Stimulated activated naive CD4-positive, alpha-beta T cell treated with Interleukin-2 at 50 U/mL for 16 hours (primary cell): ENCODE measurements at places on chromosomes 1 and 21.
A peak's percentile ranks its signal among the peaks of the same experiment; 100 is the strongest.

- DNase-seq = no peak
Observed at GRCh38 chr1:39406533-39407450, 84.6 kb upstream of the BMP8A start.

GRCh38 chr1:177256153-177257075 lies 85.7 kb downstream of the BRINP2 start:
- no peak for DNase-seq

GRCh38 chr1:56477164-56478111 lies 101.9 kb downstream of the PLPP3 start:
- DNase-seq = no peak

DNA sequence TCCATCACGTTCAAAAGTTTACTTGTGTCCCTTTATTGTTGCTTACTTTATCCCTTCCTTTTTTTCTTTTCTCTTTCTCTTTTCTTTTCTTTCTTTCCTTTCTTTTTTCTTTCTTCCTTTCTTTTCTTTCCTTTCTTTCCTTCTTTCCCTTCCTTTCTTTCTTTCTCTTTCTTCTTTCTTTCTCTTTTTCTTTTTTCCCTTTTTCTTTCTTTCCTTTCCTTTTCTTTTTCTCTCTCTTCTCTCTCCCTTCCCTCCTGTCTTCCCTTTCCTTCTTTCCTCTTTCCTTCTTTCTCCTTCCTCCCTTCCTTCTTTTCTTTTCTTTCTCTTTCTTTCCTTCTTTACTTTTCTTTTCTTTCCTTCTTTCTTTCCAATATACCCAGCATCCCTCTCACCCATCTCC lies 391.2 kb downstream of the DPYD start:
- DNase-seq = no peak

GRCh38 chr1:109502364-109502851 lies 7.1 kb downstream of the AMIGO1 start:
- peak; percentile 38 for DNase-seq

DNA sequence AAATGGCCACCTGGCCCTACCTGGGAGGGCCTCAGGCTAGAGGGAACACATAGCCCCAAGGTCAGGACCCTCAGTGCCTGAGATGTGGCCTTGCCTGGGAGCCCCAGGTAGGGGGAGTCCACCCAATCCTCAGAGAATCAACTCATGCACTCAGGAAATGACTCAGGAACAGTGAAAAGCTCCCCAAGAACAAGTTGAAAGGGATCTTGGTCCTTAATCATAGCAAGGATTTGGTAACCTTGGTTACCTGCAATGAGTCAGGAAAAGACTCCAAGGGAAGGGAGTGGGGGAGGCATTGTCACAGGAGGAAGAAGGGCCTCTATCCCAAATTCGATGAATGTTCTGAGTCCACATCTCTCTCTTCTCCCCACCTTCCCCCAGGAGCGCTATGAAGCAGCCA lies 17.0 kb downstream of the MAP7D1 start:
- DNase-seq = no peak

DNA sequence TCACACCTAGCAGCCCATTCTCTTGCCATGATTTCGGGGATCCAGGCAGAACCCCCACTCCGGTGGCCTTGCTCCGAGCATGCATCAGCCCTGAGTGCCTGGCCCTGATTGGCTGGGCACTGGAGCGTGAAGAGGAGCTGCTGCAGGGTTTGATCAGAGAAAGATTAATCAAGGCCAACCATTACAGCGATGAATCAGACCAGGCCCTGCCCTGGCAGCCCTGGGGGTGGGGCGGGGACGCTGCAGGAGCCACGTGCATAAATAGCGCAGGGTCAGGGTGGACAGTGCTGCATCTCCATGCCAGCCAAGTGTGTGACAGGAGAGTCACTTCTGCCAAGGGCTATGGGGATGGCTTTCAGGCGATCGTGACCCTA lies 3.4 kb upstream of the FAM131C start:
- no peak for DNase-seq

- no peak for DNase-seq
Observed at GRCh38 chr1:60169206-60169605, 95.6 kb upstream of the C1orf87 start.

- DNase-seq = no peak
Observed at GRCh38 chr1:174794861-174795260, 204.9 kb upstream of the CACYBP start.

- DNase-seq = peak; percentile 17
Observed at GRCh38 chr1:35808450-35809113, 766 bp downstream of the AGO4 start.

DNA sequence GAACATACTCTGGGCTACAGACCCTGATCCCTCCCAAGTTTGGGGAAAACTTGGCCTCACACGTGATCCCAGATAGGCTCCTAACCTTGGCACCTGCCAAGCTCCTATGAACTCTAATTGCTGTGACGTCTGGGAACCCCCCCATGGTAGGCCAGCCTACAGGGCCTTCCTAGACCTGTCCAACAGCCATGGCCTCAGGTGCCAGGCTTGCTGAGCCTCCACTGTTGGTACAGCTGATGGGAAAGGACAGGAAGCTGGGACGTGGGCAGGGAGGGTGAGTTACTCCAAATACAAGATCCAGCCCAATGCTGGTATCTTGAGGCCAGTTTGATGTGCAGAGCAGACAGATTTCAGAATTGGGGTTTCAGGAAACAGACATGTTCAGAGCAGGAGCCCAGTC lies 19.1 kb downstream of the SMIM12 start:
- DNase-seq = no peak

DNA sequence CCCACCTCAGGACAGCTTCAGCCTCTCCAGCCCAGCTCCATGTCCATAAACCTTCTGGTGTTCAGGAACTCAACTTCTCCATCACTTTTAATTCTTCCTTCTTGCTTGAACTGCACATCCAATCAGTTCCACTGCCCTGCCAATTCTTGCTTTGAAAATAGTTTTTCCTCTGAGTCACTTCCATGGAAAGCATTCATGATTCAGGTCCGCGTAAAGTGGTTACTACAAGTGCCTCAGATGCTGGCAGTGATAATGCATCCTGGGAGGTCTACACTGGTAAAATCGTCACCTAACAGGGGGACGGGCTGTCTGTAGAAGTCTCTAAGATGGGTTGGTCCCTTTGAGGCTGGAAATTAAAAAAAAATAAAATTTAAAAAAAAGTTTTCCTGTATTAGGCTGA lies 25.9 kb upstream of the RCAN1 start:
- DNase-seq = no peak

GRCh38 chr1:245983294-245983967 lies 523.6 kb downstream of the SMYD3 start:
- no peak for DNase-seq

DNA sequence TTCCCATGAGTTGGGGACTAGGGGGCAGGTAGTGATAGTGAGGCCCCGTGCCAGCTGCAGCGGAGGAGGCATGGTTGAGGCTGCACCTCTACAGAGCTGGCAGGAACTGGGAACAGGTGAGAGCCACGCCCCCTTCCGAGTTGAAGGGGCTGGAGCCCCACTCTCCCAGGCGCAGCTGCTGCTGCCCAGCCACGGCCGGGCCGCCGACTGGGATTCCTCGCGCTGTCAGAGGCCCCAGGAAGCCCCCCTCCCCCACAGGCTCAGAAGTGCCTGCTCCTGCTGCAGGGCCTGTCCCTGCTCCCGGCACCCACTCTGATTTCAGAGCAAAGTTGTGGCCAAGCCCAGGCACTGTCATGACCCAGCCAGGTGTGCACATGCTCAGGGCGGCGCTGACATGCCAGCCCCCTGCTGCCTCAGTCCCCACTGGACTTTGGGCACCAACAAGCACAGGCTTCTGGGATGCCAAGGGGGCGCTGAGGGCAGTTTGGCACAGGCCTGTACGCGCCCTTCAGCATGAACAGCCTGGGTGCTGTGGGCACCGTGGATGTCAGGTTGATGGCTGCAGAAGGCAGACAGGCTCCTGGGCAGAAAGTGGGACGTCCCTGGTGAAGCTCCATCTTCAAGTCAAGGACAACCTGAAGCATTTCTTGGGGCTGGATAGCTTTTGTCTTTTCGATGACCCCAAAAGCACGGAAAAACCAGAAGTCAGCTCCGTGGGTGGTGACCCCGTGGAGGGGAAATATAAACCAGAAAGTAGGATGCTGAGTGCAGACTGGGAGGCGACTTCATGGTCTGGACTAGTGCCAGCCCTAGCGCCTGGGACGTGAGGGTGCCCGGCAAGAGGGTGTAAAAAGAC lies 121.5 kb downstream of the SIM2 start:
- DNase-seq = no peak

DNA sequence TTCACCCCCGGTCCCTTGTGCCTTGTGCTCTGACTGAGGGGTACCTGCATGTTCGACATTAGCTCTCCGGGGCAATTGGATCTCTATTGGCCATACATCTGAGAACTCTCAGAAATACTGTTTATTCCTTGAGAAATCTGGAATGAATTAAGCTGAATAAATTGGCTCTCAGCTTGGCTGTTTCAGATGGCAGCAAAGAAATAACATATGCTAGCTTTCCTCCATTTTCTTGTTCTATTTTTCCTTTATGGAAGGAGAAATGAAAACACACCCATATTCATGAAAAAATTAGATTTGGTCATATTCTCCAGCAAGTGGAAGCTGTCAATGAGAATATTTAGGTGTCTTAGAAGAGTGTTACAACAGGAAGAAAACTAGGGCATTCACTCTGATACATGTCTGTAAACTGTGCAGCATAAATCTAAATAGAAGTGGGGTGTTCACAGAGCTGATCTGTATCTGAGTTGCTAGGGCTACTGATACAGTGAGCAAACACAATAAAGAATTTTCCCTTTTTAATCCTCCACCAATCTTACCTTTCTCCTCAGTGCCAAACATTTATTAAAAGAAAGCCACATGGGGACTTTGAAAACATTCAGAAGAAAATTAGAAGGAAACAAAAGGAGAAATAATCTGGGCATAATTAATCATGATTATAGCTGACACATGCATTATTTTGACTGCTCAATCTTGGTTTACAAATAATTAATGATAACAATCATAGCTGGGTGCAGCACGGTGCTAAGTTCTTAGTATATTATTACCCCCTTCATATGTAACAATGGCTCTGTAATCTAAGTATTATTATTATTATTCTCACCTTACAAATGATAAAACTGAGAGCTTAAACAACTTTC lies 671.9 kb upstream of the USP24 start:
- no peak for DNase-seq

GRCh38 chr1:199098468-199098867 lies 459.6 kb downstream of the PTPRC start:
- DNase-seq = no peak

DNA sequence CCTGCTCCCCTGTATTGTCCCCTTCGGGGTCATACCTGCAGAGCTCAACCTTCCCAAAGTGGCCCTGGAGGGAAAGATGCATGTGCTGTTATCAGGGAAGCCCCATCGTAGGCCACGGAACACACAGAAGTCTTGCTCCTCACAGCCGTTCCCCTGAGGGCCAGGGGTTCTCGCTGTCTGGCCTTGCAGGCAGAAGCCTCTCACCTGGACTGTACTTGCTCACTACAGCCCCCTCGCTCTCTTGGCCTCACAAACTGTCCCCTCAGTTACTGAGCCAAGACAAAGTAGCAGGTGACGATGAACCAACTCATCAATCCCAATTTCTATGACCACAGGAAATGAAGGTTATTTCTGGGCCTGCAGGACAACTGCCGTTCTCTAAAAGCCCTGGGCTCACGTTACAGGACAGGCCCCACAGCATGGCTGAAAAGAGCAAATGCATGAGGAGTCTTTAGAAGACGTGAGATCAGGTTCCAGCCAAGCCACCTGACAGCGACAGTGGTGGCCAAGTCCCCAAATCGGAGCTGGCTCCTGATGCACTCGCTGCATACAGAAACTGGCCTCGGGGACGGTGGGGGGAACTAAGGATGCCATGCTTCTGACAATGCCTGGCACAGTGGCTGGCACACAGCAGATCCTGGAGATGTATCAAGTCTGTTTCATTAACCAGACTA lies 95.0 kb downstream of the RAVER2 start:
- no peak for DNase-seq

DNA sequence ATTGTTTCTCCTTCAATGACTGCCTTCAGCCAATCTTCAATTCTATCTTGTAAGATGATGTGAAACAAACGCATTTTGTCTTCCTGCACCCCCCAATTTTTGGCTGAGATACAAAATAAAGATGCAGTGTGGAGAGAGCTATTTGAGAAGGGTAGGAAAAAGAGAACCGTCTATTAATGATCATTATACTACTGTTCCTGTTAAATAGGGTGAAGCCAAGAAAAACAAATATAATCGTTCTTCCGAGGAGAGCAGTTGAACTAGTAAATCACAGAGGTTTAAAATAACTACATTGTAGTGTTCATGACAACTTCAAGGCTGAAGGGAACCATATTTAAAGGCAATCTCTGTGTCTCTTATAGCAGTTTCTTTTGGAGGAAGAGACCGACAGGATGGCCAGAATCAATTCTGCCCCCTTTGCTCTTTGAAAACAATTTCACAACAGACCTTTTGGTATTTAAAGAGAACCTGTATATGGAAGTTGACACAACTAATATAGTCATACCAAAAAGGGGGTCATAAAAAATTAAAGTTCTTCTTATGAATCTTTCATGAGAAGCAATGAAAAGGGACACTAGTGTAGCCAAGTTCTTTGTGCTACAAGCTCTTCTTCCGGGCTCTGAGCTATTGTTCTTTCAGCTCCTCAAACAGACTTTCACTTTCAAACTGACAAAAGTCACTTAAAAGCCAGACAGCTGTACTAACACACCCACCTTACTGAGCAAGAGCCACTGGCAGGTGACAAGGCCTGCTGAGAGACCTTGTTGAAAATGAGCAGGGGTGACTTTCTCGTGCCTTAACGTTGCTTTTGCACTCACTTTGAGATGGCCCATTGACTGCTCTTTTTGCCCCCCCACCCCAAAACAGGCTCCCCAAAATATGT lies 30.9 kb downstream of the PROX1 start:
- DNase-seq = no peak

DNA sequence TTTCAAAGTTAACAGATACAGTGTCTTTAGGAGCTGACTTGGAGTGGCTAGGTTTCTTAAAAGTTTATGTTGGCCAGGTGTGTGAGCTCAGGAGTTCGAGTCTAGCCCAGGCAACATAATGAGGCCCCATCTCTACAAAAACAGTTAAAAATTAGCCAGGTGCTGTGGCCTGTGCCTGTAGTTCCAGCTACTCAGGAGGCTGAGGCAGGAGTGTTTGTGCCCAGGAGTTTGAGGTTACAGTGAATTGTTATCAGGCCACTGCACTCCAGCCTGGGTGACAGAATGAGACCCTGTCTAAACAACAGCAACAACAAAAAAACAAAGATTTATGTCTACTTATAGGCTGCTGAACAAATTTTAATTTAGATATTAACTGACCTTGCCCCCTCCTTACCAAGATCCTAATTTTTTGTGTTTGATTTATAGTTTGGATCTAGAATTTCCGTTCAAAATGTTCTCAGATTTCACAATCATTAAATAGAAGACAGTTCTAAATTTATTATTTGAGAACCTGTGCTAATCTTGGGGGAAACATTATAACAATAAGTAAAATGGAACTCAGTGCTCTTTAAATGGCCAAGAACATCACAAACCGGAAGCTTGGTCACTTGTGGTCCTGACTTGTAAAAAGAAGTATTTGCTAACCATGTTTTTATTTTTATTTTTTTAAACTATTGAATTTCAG lies 67.8 kb downstream of the POU2F1 start:
- DNase-seq = no peak

DNA sequence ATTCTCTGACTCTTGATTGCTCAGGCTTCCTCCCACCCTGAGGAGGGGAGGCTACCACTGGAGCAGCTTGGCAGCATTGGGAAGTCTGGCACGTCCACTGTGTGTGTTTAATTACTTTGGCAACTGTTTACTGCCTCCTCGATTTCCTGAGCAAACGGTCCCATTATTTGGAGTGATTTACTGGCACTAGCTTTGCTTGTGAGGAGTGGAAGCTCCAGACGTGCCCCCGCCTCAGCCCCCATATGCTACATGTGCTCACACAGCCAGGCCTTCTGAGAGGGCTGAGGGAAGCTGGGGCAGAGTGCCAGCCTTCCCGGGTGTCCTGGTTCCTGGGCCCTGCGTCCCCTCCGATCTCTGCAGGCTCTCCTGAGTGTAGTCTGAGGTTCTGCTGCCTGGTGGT lies 306.2 kb downstream of the PTPRU start:
- no peak for DNase-seq
